Pancreas (tissue), 10 donors: ENCODE measurements at places on chromosomes 7 and 10. TPM values are rescaled to one million over a fixed set of nuclear protein-coding genes. Genes with fewer than 3 reads are reported as not detected.

DNA sequence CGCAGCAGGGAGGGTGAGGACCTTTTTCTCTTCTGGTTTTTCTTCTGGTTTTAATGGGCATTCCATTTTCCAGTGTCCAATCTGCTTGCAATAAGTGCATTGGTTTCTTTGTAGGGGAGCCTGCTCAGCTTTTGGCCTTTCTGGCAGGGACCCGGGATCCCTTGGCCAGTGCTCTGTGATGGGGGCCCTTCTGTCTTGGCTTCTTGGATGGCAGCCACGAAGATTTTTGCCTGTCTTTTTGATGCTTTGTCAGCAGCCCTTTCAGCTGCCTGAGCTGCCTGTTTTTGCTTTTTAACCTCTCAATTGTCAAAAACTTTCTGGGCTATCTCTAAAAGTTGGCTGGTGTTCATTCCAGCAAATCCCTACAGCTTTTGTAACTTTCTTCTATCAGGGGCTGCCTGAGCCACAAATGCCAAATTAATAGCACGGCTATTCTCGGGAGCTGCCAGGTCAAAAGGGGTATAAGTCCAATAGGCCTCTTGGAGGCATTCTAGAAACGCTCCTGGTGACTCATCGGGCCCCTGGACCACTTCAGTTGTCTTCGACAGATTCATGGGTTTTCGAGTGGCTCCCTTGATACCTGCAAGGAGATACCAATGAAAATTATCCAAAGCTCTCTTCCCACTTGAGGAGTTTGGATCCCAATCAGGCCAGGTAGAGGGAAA lies 179.9 kb upstream of the MBL2 start:
- no peak for DNase-seq

GRCh38 chr10:103823706-103824272 lies 31.6 kb downstream of the SH3PXD2A start:
- DNase-seq: no peak

GRCh38 chr7:39430909-39431641 lies 135.1 kb upstream of the YAE1 start:
- DNase-seq: no peak

GRCh38 chr7:116455009-116455408 lies 44.5 kb upstream of the CAV2 start:
- no peak for DNase-seq

Gene ADAM22
- 1.7 TPM for total RNA-seq

GRCh38 chr7:39621261-39621660 lies 2.1 kb upstream of the RALA start:
- no peak for DNase-seq

DNA sequence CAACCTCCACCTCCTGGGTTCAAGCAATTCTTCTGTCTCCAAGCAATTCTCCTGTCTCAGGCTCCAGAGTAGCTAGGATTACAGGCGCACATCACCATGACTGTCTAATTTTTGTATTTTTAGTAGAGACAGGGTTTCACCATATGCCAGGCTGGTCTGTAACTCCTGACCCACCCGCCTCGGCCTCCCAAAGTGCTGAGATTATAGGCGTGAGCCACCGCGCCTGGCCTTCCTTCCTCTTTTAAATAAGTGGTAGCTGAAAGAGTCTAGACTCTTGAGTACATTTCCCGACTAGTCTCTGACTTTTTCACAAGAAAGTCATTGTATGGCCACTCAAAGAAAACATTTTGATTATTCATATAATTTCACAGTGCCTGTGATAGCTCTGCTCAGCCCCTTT lies 636.2 kb upstream of the ANKRD30A start:
- DNase-seq: no peak

DNA sequence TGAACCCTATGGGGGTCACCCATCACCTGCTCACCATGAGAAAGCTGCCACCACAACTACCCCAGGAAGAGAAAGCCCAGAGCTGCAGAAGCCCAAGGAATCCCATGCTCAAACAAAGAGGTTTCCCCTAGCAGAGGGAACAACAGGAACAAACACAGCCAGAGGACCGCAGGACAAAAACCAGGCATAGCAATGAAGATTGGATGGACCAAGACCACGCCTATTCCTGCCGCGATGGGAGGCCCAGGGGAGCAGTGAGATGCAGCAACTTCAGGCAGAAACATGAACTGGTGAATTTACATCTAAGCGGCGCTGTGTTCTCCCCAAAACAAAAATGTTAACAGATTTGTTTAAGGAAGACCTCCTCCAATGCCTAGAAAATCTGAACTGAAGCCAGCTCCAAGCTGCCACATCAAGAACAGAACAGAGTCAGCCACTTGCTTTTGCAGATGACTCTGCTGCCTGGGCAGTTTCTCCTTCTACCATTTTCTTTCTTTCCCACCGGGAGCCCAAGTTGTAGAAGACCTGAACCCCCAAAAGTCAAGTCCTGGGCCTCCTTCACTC lies 134.2 kb upstream of the NEBL start:
- no peak for DNase-seq

Gene RNF148
- 1.2 TPM for total RNA-seq

Gene PAPOLB
- total RNA-seq: 0.09 TPM

- no peak for DNase-seq
Observed at GRCh38 chr10:15118615-15119014, 21.5 kb downstream of the RPP38 start.

GRCh38 chr10:44153918-44154670 lies 230.8 kb downstream of the CXCL12 start:
- no peak for DNase-seq

- peak; percentile 48 for DNase-seq
Observed at GRCh38 chr7:148142660-148143248, 447.8 kb upstream of the C7orf33 start.
